ENCODE measurements at places on chromosomes 3 and 15.

GRCh38 chr3:97810779-97811390 is 10.9 kb upstream of the CRYBG3 start:
- no peak for DNase-seq
- no peaks in the 10 kb centered on the region for H3K36me3 ChIP-seq
- no peak overlapping the region for H3K4me3 ChIP-seq
- H3K27ac ChIP-seq, result no peak overlapping the region

DNA sequence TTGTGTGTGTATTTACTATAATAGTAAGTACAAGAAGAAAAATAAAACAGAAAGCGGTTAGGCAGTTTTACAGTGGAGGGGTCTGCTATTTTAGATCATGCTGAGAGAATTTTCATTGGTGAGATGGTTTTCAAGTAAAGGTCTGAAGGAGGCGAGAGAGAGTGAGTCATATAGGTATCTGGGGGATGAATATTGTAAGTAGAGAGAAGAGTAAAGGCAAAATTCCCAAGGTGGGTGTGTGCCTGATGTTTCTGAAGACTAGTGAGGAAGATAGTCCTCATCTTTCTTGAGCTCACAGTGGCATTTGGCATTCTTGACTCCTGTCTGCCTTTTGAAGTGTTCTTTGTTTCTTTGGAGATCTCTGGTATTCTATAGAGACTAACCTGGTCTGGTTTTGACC is 38.6 kb downstream of the CRYBG3 start:
- H3K27ac ChIP-seq, result no peak overlapping the region
- no peaks in the 10 kb centered on the region for H3K36me3 ChIP-seq
- H3K27me3 ChIP-seq, result no peaks in the 10 kb centered on the region
- no peaks in the 10 kb centered on the region for H3K4me1 ChIP-seq

DNA sequence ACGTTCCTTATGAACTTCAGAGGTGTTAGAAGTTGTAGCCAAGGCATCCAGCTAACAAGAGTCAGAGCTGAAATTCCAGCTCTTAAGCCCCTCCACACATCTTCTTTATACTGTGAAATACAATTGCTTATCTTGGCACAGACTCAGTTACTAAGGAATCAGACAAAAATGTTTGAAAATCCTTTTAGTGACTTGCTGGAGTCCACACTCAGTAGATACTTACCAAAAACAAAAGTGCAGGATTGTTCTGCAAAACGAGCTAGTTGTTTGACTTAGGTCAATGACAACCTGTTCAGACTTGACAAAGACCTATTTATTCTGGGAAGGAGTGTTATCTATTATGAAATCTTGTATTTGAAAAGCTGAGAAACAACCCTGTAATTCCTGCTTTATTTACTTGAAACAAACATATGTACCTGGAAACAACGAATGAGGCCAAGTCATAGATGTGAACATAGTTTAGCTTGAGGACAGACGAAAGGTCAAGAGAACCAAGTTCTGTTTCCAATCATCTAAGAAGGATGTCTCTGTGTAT is 38.5 kb downstream of the B3GNT5 start:
- H3K27me3 ChIP-seq, result no peaks in the 10 kb centered on the region
- H3K4me3 ChIP-seq, result no peak overlapping the region
- DNase-seq, result peak; percentile 38

DNA sequence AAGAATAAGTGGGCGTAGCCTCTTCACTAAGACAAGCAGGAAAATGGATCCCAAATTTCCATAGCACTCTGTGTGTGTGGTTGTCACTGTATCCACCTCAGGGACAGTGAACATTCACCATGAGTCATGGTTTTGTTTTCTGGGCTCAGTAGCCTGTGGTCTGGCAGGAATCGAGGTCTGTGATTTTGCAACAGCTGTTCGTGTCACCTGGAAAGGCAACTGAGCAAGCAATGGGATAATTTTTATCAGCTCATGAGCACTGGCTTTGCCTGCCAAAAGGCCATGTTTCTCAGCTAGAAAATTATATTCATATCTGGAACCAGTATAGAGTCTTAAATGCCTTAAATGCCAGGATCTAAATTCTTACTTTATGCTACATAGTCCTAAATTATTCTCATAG is 60.9 kb downstream of the STRIT1 start:
- H3K4me3 ChIP-seq, result no peak overlapping the region
- no peak for DNase-seq
- H3K36me3 ChIP-seq, result no peaks in the 10 kb centered on the region
- H3K27me3 ChIP-seq, result no peaks in the 10 kb centered on the region

- no peaks in the 10 kb centered on the region for H3K27me3 ChIP-seq
- H3K27ac ChIP-seq, result no peak overlapping the region
- no peaks in the 10 kb centered on the region for H3K4me1 ChIP-seq
These were observed 75.7 kb upstream of the C15orf39 start for GRCh38 chr15:75125935-75126334.

GRCh38 chr3:159080821-159081220 is 279.0 kb downstream of the MFSD1 start:
- no peaks in the 10 kb centered on the region for H3K4me1 ChIP-seq
- no peaks in the 10 kb centered on the region for H3K27me3 ChIP-seq
- no peak overlapping the region for H3K27ac ChIP-seq
- DNase-seq, result no peak
- no peak overlapping the region for H3K4me3 ChIP-seq
- H3K36me3 ChIP-seq, result no peaks in the 10 kb centered on the region

DNA sequence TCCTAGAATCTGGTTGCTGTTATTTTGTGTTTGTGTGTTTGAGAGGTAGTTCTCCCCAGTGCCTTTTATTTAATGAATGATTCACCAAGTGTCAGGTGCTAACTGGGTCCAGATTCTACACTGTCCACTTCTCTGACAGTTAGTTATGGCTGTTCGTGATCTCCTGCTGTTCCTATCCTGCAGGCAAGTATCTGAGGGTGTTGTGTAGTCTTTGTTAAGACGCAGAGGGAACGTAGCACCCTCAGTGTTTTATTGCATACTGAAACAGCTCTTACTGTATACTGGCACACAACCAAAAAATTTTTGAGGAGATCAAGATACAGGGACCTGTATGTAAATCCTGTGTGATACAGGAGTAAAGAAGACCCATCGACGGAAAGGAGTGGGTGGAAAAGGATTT is 1271.3 kb downstream of the ROBO1 start:
- H3K27me3 ChIP-seq, result no peaks in the 10 kb centered on the region
- no peaks in the 10 kb centered on the region for H3K36me3 ChIP-seq
- no peak overlapping the region for H3K27ac ChIP-seq
- H3K4me1 ChIP-seq, result no peaks in the 10 kb centered on the region
- DNase-seq, result no peak
- no peak overlapping the region for H3K4me3 ChIP-seq

- H3K4me1 ChIP-seq, result peaks cover 14% of the 10 kb centered on the region
- DNase-seq, result no peak
- no peaks in the 10 kb centered on the region for H3K27me3 ChIP-seq
These were observed 89.6 kb upstream of the AADACL2 start for GRCh38 chr3:151644020-151644620.

- H3K27ac ChIP-seq, result no peak overlapping the region
These were observed 27.6 kb upstream of the UBE2E2 start for GRCh38 chr3:23175341-23176083.

GRCh38 chr15:50820808-50821382 is 55.4 kb upstream of the SPPL2A start:
- H3K4me1 ChIP-seq, result peaks cover 3% of the 10 kb centered on the region
- H3K36me3 ChIP-seq, result no peaks in the 10 kb centered on the region
- DNase-seq, result no peak
- no peak overlapping the region for H3K4me3 ChIP-seq

DNA sequence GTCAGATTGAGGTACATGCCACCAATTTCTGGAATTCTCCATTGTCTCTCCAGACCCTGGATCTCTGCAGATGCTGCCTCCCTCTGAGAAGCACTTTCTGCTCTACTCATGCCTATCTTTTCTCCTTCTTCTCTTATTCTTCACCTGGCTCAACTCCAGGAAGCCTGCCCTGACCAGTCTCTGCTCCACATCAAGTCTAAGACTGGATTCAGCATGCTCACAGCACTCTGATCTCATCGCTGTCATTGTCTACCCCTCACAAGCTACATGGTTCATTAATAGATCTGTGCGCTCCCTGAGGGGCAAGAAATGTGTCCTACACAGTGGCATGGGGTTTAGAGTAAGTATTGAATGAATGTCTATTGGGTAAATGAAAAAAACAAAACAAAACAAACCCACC is 38.7 kb downstream of the CCR4 start:
- H3K36me3 ChIP-seq, result no peaks in the 10 kb centered on the region
- H3K27ac ChIP-seq, result no peak overlapping the region
- H3K27me3 ChIP-seq, result no peaks in the 10 kb centered on the region
- no peak for DNase-seq

All from Caco-2 (cell line).